ENCODE measurements at places on chromosomes 2 and 18. TPM values are rescaled to one million over a fixed set of nuclear protein-coding genes. Genes with fewer than 3 reads are reported as not detected.

- no peak for DNase-seq
Observed at GRCh38 chr2:32838418-32838817, 108.3 kb upstream of the LTBP1 start.

The SLC14A1 gene
- 3.7 TPM for total RNA-seq

The CXCR1 gene
- under 0.01 TPM for total RNA-seq

The NDC80 gene
- total RNA-seq: 4.5 TPM

The ABCG5 gene
- total RNA-seq: not detected

DNA sequence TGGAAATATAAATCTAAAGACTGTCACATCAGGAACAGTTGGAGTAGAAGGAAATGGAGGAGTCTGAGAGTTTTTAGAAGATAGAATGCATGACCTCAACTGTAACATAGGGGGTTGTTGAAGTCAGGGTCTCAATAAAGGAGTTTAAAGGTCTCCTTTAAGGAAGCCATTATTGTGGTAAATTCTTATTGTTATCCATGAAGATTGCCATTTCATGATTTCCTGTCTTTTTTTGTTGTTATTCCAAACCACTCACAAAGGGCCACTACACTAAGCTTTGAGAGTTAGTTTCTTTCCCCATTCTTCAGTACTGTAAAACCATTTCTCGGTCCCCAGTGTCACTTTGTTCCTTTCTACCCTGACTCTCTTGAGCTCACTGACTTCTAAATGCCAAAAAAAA, 134.0 kb downstream of the DTNA start:
- no peak for DNase-seq

The ASIC4 gene
- total RNA-seq: 2.9 TPM

The REG3A gene
- total RNA-seq: not detected
